ENCODE measurements at places on chromosomes 2 and 18.
A peak's percentile ranks its signal among the peaks of the same experiment; 100 is the strongest.

GRCh38 chr2:199818754-199819153, 32.2 kb downstream of the FTCDNL1 start:
- DNase-seq: no peak

DNA sequence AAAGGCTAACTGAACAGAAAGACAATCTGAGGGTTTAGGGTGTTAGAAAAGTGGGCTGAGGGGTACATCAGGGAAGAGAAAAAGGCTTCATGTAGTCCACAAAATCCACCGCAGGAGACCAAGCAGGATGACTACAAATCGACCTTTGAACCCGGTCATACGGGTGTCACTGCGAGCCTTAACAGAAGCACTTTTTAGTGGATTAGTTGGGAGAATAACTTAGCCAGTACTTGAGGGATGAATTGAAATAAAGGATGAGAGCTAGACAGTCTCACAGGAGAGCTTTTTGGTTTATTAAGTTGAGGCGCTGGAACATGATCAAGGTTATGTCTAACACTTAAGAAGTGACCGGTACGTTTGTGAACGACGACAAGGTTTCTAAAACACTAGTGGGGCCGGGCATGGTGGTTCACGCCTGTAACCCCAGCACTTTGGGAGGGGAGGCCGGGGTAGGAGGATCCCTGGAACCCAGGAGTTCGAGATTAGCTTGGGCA, 217.7 kb downstream of the MCFD2 start:
- DNase-seq: no peak

GRCh38 chr2:237297421-237298150, 116.4 kb downstream of the COL6A3 start:
- DNase-seq: no peak

- no peak for DNase-seq
These were observed 8.5 kb upstream of the METTL21A start for GRCh38 chr2:207633686-207634085.

DNA sequence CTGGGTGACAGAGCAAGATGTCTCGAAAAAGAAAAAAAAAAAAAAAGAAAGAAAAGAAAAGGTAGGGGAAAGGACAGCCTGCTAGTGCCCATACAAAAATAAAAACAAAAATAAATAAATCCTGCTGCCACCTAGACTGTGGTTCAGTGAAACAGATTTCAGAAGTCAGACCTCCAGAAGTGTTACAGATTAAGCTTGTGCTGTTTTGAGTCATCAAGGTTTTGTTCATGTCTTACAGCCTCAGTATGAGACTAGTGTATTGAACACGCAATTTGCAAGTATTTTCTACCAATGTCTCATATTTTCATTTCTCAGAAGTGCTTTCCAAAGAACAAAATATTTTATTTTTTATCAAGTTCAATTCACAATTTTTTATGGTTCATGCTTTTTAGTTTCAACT, 720.4 kb upstream of the GYPC start:
- no peak for DNase-seq

- no peak for DNase-seq
These were observed 55.1 kb downstream of the TNS1 start for GRCh38 chr2:217947383-217948350.

DNA sequence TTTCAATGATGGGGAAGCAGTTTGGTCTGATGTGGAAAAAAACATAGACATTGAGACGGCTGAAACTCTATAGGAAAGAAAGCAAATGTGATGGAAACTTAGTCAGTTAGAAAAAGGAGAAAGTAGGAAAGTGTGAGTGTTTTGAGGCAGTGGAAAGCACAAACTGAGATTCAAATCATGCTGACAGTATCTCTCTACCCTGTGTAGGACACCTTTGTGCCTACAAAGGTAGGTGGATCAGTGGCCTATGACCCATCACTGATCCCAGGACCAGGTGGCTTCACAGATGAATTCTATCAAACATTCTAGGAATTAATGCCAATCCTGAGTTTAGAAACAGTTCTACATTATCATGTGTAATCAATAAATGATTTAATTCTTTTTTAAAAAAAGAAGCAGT, 57.1 kb downstream of the CD226 start:
- DNase-seq: no peak

DNA sequence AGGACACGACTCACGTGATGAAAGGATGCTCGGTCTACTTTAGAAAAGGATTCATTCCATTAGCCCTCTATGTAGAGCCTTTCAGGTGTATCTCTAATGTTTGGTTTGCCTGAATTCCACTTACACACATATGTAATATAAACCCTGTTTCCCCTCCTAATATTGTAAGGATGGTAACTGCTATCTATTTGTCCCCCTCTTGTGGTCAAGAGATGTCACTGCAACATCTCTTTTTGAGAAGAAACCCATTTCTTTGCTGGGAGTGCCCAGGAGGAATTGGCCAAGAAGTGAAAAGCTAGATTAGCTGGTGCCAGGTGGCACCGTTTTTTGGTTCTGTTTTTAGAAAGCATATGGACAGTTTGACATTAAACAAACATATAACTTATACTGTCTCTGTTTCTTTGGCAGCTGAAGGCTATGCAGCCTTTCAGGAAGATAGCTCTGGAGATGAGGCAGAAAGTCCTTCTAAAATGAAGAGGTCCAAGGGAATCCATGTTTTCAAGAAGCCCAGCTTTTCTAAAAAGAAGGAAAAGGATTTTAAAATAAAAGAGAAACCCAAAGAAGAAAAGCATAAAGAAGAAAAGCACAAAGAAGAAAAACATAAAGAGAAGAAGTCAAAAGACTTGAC, 41.2 kb downstream of the RALBP1 start:
- DNase-seq: no peak

DNA sequence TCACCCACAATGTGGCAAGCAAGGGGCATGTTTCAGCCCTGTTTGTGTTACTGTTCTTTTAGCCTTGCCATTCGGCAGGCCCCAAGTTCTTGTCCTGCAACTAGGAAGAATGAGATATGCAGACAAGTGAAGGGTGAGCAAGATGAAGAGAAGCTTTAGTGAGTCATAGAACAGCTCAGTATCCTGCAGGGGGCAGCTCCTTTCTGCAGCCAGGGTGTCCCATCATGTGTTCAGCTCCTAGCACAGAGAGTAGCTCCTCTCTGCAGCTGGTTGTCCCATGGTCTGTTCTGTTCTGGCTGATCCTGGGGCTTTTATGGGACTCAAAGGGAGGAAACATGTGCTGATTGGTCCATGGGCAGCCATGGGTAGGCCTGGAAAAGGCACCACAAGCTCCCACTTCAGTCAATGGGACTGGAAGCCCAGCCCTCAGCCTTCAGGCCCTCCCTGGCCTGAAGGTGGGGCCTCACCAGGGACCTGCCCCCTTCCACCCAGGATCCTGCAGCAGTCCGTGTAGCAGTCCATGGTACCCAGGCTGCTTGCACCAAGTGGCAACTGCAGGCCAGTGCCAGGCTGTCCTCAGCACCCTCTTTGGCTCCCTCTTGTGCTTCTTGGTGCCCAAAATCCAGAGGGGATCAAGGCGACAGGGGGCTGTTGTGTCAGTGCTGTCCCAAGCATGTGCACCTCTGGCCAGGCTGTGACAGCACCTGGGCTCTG, 326.4 kb downstream of the NR4A2 start:
- DNase-seq: no peak

DNA sequence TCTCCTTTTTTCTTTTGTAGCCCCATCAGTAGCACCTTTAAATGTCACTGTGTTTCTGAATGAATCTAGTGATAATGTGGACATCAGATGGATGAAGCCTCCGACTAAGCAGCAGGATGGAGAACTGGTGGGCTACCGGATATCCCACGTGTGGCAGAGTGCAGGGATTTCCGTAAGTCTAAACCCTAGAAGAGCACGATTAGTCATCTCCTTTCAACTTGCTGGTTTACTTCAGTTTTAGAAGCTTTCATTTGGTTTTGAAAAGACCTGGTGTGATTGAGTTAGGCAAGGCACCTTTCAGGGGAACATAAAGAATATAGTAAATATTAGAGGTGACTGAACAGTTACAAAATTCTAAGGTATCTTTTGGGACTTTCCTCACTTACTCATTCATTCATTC, 72.2 kb upstream of the TMEM87B start:
- DNase-seq: no peak

DNA sequence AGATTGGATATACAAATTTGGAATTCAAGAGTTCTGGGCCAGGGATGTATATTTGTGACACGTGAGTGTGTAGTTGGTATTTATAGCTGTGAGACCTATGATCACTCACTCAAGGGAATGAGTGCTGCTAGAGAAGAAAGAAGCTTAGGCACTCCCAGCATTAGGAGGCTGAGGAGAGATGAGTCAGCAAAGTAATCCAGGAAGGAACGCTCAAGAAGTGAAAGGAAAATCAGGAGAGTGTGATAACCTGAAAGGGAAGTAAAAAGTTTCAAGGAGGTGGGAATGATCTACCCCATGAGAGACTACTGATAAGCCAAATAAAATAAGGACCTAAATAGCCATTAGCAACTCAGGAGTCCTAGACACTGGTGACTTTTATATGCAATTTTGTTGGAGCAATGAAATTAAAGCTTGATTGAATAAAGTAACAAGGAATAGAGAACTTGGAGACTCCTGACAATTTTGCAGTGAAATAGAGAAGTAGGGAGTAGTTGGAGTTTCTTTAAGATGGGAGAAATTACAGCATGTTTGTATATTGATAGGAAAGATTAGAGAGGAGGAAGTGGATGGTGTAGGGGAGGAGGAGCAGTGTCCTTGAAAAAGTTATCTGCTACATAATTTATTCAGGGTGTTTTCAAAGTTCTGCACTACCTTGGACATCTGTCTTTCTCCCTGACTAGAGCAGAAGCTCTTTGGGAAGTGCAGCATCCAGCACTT, 89.9 kb downstream of the UBE2E3 start:
- DNase-seq: no peak

DNA sequence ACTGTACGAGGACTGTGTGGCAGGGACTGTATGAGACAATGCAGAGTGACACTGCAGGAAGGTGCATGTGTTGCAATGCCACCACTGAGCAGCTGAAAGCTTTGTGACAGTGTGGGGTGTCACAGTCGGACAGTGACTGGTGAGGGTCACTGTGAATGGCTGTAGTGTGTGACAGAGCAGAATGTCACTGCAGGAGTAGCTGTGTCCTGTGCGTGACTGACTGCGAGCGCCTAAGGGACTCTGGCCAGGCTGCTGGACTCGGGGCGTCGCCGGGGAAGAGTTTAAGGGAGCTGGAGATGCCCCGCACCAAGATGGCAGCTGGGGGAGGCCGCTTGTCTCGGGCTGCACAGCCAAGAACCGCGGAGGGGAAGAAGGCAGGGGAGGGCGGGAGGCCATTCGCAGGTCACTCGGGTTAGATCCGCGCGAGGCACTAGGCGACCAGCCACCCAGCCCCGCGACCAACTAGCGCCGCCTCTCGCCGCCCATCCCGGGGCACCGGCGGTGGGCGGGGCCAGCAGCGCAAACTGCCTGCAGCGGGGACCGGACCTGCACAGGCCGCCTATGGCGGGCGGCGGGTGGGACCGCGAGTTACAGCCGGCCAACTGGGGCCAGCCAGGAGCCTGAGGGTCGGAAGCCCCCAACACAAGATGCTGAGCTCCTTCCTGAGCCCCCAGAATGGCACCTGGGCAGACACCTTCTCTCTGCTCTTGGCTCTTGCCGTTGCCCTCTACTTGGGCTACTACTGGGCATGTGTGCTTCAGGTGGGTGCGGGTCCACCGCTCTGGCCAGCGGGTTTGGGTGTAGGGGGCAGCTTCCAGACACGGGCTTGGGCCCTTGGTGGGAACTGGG, at the start of gene ABHD1:
Gene ABHD1 (plus strand): TSS at position 514 of the 849 bp plus-strand sequence. CDS start 134 bp downstream, at position 648.
- DNase-seq: peak; percentile 13

- no peak for DNase-seq
These were observed 33.5 kb upstream of the NOL4 start for GRCh38 chr18:34258176-34258575.

DNA sequence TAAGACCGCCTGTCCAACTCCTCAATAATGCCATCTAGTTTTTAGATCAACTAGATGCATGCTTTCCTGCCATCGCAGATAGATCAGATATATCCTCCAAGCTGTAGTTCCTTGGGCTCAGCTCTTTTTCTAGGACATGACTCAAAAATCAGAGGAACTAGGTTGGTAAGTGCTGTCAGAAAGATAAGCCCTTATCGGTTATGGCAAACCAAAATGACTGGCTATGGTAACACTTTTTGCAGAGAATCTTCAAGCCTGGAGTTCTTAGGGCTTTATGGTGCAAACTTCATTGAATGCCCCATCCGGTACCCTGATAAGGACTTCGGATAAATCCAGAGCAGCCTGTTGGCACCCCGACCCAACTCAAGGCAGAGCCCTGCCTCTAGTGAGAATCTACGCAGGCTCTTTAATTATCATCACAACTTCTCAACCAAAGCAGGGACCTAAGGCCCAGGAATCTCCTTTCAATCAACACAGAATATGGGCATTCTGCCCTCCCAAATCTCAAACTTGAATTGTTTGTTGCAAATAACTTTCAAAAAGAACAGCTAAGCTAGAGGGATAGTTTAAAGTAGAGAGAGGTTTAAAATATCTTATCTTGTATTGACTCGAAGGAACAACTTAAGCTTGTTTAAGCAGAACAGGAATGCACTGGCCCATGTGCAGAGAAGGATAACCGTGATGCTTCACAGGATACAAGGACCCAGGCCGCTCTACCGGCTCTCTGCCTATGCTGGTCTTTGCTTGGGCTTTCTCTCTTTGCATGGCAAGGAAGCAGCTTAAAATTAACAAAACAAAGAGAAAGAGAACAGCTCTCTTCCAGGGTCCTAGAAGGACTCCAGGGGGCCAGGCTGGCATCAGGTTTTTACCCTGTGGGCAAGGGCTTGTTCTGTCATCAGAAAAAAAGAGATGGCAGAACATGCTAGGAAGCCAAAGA, 3.4 kb upstream of the CYP1B1 start:
- DNase-seq: no peak

DNA sequence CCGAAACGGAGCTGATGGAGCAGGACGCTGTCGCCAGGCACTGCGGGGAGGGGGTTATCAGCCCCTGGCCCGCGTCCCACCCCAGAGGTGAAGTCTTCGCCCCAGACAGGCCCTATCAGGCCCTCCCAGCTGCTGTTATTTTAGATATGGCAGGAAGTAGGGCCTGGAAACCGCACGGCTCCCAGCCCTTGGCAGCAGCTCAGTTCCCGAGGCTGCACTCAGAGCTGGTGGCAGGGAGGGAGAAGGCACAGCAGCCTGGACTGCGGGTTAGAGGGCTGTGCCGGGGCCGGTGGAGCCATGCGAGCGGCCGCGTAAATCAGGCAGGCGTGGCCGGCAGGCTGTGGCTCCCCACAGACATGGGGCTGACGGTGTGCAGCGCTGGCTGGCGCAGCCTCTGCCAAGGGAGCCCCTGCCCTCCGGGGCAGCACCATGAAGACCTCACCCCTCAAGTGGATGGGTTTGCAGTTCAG, 111.4 kb downstream of the NFATC1 start:
- DNase-seq: no peak

GRCh38 chr2:100614455-100615000, 51.7 kb downstream of the PDCL3 start:
- no peak for DNase-seq

DNA sequence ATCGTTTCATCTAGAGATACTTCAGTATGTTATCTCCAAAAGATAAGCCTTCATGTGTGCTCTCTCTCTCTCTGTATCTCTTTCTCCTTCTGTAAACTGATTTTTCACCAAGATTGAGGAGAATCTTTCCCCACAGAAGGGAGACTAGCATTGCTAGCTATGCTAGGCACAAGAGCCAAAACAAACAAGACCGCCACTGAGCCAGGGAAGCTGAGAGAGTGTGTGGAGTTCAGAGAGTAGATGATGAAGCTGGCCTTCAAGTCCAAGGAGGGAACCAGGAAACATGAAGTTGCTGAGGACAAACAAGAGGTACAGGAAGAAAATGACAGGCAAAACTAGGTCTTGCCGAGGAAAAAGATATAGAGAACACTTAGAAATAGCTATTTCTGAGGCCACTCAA, 23.4 kb downstream of the DAPL1 start:
- no peak for DNase-seq

Data from hypothalamus (tissue), 51 donors.